ENCODE measurements at places on chromosomes 6 and 20.

DNA sequence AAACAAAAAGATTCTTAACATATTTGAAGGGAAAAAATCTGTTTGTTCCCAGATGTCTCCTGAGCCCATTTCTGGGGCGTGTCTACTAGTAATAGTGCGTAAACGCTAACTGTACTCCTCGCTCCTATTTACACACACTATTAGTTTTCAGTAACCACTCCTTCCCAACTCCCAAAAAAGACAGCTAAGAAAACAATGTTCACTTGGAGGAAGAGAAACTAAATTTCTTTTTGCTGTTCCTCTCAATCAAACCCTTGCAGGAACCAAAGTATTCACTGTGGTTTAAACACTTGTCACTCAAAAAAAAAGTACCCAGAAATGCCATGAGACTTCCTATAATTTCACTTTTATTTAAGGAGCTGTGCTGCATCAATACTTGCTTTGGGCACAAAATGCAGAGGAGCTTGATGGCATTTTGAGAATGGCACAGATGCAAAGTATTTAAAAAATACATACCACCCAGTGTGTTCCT, 118.2 kb downstream of the BACH2 start:
- no peak for DNase-seq

- no peak for DNase-seq
These were observed 938.6 kb downstream of the C6orf118 start for GRCh38 chr6:164370773-164371172.

DNA sequence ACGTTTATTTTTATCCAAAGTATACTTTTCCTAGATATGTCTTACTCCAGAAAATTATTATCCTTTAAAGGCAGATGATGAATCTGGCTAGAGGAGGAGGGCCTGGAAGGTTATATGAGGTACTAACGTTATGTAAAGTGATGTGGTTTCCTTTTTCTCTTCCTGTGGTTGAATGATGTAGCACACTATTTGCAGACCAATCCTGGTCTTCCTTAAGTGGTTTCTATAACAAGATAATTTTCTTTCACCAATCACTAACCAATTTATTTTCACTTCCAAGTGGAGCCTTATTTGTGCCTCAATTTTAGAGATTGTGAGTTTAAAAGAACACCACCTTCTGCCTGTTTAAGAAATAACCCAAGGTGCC, 154.6 kb upstream of the SOX4 start:
- no peak for DNase-seq

GRCh38 chr20:57676589-57677583, 32.9 kb downstream of the PMEPA1 start:
- no peak for DNase-seq

DNA sequence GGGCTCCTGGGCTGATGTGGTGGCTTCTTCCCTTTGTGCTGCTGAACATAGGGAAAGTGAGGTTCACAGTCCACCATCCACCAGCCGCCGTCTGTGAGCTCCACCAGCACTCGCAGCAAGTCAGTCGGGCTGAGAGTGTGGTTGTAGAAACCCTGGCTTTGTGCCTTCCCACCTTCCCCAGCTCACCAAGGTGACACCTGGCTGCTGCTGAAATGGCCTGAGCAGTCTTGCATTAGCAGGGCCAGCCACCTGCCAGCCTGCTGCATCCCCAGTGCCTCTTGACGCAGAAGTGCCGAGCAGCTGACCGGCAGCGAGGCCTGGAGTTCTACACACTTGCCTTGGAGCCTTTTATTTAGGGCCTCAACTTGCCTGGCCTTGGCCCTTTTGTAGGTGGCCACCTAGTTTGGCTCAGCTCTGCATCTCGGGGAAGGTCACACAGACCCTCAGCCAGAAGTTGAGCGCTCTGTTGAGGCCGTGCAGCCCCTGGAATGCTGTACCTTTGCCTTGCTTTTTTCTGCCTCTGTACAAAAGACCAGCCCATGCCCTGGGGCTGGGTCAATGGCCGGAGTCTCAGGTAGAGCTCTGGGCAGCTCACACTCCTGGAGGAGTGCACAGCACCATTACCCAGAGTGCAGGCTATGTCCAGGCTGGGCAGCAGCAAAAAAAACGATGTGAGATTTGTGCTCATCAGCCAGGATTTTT, 76.5 kb downstream of the PTPN1 start:
- no peak for DNase-seq
